Stimulated activated CD4-positive, alpha-beta T cell treated with anti-CD3 and anti-CD28 coated beads, Interleukin-12 subunit alpha, Interleukin-12 subunit beta, amount 100 ng/mL, for 48 hours (primary cell): ENCODE measurements at places on chromosomes 16 and 17.

DNA sequence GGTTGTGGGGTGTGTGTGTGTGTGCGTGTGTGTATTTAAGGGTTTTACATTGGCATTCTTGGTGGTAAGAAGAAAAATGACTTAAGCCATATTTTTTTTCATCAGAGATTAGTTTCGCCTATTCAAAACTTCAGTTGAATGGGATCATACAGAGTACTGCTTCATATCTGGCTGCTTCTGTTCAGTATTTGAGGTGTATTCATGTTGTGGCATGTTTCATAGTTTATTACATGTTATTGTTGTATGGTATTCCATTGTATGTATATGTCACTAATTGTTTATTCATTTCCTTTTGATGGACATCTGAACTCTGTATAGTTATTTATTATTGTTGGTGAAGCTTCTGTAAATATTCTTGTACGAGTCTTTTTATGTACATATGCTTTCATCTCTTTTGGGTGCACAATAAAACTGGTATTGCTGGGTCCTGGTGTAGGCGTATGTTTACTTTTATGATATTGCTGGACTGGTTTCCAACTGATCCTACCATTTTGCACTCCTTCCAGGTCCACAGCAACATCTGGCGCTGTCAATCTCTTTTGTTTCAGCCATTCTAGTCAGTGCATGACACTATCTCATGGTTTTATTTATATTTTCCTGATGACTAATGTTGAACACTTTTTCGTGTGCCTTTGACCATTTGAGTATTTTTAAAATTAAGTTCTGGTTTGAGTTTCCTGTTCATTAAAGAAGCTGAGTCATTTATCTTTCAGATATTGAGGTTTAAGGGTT is 77.4 kb upstream of the MAF start:
- no peak for DNase-seq

DNA sequence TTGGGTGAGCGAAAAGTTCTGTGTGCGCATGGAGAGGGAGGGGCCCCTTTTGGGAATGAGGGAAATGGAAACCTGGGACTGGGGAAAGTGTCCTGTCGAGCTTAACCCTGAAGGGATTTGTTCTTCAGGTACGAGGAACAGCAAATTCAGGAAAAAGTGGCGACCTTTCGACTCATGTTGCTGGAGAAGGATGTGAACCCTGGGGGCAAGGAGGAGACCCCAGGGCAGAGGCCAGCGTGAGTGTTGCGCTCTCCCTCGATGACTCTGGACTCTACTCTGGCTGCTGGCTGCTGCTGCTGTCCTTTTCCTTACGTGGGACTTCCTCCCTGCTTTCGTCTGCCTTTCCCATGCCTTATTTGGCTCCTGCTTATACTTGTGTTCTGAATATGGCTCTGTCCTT is 4.9 kb downstream of the SRRM2 start:
- DNase-seq = no peak

- DNase-seq = no peak
Observed at GRCh38 chr16:85774136-85774535, 23.2 kb upstream of the C16orf74 start.

GRCh38 chr17:20071824-20072691 is 62.9 kb downstream of the SPECC1 start:
- DNase-seq = no peak

- DNase-seq = no peak
Observed at GRCh38 chr17:70968302-70968701, 799.0 kb downstream of the KCNJ2 start.

DNA sequence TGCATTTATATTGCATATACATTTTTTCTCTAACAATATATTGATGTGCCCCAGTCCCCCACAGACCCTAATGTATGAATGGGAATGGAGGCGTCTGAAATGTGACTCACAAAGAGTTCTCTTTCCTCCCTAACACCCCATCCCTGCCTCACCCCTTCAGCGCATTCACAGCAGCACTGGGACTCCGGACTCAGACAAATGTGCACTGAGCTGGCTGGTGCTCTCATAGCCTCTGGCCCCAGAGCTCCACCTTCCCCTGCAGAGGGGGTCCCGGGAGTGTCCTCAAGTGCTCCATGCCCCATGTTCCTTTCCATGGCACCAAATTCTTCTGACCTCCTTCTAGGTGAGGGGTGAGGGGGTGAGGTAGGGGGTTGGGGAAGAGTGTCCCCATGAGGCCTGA is 20.6 kb downstream of the NPTX1 start:
- no peak for DNase-seq

GRCh38 chr16:48912360-48912759 is 302.4 kb upstream of the N4BP1 start:
- no peak for DNase-seq

DNA sequence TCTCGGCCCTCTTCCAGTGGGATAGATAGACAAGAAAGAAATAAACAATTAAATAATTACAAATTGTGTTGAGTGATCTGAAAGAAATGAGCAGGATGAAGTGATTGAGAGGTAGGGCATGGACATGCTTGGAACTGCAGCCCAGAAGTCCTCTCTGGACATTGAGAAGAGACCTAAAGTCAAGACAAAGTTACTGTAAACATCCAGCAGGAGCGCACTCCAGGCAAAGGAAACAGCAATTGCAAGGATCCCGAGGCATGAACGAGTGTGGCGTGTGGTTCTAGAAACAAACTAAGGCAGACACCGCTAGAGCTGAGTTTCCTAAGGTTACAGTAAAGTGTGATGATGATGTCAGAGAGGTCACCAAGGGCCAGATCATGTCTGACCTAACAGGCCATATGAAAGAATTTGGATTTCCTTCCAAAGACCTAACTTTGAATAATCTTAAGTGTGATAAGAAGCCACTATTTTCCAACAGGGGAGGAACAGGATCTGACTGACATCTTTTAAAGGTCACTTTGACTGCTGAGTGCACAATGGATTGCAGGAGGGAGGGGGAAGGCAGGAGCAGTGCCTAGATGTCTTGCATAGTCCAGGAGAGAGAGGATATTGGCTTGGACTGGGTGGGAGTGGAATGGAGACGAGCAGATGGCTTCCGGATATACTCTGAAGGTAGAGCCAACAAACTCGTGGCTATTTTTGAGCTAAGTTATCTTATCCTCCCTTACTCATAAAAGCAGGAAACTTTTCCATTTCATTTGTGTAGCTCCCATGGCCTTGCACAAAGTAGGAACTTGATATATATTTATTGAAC is 19.0 kb downstream of the ABCC12 start:
- DNase-seq = no peak

DNA sequence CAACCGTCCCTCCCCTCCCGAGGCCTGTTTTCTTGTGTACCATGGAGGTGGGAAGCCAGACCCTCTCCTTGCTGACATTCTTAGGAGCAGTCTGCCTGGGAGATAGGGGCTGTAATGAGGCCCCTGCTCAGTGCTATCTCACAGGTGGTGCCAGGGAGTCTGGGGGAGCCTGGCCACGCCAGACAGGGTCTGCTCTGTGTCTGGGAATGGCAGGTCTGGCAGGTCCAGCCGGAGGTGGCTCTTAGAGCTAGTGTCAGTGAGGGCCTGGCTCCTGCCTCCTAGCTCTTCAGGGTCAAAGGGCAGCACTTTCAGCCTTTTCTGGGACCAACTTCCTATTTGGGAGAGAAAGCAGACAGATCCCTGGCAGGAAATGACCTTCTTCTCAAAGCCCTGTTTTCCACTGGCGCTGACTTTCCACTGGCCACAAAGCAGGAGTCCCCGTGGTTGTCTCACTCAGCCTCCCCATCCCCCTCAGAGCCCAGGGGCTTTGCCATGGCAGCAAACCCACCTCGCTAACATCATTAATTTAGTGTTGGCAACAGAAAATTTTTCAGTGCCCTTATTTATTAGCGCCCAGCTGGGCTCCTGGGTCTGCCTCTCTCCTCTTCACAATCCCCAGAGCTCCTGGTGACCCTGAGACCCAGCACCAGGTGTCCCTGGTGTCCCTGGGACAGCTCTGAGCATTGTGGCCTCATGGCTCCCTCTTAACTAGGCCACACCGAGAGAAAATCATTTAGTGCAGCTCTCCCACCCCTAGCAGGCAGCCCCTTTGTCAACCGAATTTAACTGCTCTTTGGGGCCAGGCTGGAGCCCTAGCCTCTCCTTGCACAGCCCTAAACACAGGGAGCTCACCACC is 24.0 kb upstream of the DOK4 start:
- DNase-seq = no peak

DNA sequence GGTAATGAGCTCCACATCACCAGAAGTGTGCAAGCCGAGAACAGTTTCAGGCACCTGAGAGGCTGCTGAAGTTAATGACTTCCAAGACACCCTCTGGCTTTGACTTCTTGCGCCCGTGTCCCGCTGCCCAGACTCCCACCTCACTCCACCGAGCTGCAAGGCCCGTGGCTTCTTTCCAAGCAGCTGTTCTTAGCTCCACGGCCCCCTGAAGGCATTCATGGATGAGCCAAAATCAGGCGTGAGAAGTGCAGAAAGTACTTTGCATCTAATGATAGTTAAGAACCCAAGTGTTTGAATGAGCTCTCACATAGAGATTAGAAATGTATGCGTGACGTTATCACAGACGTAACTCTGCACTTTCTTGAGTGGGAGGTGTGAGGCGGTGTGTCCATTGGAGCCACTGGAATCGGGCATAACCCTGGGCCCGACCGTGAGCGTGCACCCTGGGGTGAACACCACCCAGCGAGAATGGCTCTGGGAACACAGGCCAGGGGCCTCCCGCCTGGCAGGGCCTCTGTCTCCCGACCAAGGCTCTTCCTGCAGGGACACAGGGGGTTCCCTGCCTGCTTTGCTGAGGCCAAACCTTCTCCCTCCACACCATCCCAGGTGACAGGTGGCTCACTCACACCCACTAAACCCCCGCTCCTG is 11.0 kb downstream of the NPTX1 start:
- no peak for DNase-seq

- DNase-seq = no peak
Observed at GRCh38 chr16:7746941-7747340, 414.3 kb downstream of the RBFOX1 start.

GRCh38 chr17:13736916-13737315 is 135.2 kb upstream of the HS3ST3A1 start:
- DNase-seq = no peak

- no peak for DNase-seq
Observed at GRCh38 chr17:45292696-45293412, 24.0 kb downstream of the MAP3K14 start.
